Non-pigmented ciliary epithelial cell (primary cell): ENCODE measurements at places on chromosomes 12 and 14.

DNA sequence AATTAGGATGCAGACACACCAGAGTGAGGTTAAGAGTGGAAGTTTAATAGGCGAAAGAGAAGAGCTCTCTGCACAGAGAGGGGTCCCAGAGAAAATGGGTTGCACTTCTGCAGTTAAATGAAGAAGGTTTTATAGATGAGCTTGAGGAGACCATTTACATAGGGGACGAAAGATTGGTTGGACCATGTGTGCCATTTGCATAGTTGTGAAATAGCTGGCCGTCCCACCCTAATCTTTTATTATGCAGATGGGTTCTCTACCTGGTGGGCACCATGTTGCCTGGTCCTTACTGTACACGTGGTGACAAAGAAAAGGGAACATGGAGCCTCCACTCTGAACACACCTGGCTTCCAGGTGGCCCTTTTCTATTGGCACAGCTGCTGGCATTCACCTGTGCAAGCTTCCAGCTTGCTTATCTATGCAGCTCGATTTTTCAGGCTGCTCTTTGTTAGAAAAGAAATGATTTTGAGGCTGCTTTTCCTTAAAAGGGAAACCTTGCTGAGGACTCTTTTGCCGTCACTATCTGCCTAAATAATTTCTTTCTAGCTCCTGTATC lies 67.1 kb upstream of the SRSF5 start:
- DNase-seq = no peak

DNA sequence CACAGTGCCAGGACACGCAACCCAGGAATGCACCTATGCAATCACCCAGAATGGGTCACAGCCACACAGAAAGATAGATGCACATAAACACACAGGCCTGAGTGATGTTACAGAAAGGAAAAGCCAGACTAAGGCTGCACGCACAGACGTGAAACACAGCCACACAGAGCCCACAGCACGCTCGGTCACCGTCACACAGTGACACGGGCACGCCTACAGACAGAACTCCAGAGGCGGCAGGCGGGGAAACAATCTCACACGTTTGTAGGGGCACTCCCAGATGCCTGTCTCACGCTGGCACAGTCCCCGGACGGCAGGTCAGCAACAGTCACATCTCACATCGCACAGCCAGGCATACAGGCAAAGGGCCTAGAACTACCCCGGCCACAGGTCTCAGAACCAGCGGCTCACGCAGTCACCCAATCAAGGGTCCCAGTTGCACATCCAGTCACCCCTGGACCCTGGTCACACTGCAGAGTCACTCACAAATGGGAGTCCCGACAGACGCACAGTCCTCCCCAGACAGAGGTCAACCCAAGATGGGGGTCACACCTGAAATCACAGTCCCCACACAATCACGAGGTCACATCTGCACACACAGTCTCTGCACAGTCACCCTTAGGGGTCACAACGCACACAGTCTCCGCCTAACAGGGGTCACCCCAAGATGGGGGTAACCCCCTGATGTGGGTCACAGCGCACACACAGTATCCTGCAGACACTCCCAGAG lies 790 bp downstream of the SSH1 start:
- no peak for DNase-seq

DNA sequence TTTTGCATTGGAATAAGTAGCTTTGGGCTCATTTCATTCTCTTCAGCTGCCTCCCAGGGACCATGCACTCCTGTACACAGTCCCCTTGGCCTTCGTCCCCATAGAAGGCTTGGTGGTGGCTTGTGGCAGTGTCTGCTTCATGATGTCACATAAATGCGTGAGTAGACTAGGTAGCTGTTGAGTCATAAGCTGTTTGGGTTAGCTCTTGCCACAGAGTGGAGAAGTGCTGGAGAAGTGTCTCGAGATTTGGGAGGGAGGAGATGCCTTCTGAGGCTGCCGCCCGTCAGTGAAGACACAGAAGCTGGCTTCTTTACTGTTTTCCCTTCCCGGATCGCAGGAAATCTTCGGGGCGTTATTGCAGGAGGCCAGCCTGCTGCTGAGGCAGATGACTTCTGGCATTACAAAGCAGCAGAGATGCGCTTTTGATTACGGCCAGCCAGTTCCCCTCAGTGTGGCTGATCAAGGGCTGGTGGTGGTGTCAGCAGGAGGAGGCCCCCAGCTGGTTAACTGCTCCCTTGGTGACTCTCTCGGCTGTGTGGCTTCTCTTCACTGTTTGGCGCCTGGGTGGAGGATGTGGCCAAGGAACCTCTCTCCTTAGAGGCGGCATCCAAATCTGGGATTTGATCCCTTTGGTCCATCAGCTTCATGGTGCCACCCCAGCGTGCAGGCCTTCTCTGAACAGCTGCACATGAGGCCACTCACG lies 67.6 kb downstream of the AACS start:
- DNase-seq = peak; percentile 14

DNA sequence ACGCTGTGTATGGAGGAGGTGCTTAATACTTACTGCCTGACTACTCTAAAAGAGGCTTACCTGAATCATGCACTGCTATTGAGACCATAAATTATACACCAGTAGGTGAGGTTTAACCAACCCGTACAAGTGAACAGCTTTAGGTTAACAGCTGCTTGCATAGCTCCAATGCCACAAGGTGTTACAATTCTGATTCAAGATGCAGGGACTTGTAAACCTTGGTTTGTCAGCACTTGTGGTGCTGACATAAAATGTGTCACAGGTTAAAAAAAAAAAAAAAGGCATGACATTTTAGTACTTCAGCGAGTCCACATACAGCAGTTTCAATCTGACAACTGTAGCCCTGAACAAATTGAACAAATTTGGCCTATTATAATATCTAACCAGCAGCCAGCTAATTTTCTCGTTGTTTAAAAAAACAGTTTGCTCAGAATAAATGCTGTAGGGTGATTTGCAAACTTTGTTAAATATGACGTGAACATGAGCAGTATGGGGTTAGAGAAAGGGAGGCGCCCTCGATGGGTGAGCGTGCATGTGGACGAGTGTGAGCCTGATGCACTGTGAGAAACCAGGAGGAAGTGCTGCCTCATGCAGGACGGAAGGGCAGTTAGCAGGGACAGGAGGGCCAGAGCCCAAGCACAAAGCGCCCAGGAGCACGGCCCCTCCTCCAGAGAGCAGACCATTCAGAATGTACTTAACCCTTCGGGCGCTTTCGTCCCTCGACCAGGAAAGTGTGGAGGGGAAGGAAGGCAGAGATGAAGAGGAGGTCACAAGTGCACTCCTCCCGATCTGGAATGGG lies 44.7 kb downstream of the TCHP start:
- no peak for DNase-seq

DNA sequence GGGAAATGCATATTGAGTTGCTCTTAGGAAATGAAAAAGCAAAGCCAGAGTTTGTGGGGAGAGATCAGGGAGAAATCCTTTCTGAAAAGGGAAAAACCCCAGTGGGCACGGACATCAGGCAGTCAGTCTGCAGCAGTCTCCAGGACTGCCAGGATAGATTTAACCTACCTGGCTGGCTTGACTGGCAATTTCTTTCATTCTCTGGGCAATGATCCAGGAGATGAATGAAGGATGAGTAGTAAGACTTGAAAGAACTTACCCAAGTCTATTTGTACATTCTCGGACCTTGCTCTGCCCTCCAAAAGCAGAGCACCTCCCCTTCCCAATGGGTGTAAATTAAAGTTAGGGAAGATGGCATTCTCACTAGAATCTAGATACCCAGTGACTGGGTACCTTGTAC lies 42.9 kb downstream of the CMAS start:
- DNase-seq = no peak

GRCh38 chr14:64614805-64615391 lies 65.1 kb downstream of the PPP1R36 start:
- DNase-seq = no peak

- no peak for DNase-seq
Observed at GRCh38 chr12:104273503-104273902, 30.0 kb upstream of the EID3 start.

DNA sequence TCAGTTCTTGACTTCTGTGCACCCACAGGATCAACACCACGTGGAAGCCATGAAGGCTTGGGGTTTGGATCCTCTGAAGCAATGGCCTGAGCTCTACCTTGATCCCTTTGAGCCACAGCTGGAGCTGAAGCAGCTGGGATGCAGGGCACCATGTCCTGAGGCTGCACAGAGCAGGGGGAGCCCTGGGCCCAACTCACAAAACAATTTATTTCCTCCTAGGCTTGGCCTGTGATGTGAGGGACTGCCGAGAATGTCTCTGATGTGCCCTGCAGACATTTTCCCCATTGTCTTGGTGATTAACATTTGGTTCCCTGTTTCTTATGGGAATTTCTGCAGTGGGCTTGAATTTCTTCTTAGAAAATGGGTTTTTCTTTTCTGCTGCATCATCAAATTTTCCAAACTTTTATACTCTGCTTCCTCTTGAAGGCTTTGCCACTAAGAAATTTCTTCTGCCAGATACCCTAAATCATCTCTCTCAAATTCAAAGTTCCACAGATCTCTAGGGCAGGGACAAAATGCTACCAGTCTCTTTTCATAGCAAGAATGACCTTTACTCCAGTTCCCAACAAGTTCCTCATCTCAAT lies 288.2 kb downstream of the CCDC59 start:
- no peak for DNase-seq

DNA sequence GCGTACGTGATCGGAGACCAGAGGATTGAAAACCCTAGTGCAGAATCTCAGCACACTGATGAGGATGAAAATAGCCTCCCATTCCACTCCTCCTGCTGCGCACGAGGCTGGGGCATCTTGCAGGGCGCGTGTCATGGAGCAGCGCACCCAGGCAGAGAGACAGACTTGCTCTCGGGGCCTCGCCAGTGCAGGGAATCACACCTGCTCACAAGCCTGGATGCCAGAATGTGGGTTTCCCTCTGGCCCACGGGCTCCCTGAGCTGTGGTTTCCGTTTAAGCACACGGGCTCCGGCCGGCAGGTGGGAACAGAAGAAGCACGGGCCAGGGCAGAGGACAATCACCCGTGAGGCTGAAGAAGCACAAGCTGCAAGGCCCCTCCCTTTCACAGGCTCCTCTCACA lies 2.0 kb downstream of the FGF6 start:
- no peak for DNase-seq

DNA sequence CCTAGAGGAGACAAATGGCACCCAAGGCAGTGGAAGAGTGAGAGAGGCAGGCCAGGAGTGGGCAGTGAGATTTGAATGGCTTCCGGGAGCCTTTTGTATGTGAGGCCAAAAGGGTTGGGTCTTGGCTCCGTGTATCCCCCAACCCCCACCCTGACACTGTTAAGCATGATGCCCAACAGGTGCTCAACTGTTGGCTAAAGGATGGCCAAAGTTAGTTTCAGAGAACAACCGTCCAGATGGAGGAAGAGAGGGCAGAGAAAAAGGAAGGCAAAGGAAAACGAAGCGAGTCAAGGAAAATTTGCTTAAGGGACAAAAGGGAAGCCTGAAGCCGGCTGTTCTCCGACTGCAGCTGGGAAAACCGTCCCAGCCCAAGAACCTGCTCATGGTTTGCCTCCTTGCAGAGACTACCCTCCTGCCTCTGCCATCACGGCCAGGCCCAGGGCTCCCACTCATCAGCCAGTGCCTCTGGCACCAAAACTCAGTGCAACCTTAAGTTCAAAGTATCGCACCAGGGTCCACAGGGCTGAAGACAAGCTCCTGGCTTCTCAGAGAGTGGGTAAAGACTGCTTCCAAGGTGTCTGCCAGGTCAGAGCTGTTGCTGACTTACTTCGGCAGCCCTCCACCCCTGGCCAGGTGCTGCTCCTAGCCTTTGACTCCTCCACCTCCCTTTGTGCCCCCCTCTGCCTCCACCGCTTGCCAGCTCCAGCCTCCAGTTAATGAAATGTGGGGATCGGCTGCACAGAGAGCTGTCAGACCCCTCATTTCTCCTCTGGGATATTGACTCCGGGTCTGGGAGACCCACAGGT lies 4.2 kb upstream of the C1QL4 start:
- DNase-seq = no peak

DNA sequence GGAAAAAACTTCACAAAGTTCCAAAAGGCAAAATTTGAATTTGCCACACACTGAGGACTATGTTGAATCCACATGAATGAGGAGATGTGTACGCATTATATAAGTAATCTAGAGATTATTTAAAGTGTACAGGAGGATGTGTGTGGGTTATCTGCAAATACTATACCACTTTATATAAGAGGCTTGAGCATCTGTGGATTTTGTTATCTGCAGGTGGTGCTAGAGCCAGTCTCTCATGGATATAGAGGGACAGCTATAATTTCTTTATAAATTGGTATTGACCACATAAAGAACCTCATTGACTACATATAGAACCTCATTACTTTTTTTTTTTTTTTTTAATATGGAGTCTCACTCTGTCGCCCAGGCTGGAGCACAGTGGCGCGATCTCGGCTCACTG lies 32.2 kb upstream of the RXYLT1 start:
- DNase-seq = no peak

- no peak for DNase-seq
Observed at GRCh38 chr14:87002776-87003175, 990.2 kb downstream of the GALC start.

- DNase-seq = peak; percentile 9
Observed at GRCh38 chr12:82326905-82327503, 31.2 kb downstream of the CCDC59 start.

DNA sequence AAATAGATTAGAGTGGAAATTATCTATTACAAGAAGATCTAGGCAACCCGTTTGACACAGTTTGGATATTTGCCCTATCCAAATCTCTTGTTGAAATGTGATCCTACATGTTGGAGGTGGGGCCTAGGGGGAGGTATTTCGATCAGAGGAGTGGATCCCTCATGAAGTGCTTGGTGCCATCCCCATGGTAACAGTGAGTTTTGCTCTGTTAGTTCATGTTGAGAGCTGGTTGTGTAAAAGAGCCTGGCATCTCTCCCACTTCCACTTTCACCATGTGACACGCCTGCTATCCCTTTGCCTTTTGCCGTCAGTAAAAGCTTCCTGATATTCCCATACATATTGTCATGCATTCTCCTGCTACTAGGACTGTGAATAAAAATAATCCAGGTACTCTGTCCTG lies 66.4 kb upstream of the FLRT2 start:
- no peak for DNase-seq
